ENCODE measurements at places on chromosomes 13 and 19.

- no peak for DNase-seq
Observed at GRCh38 chr13:84651705-84652104, 769.4 kb upstream of the SLITRK1 start.

GRCh38 chr19:5829567-5830310, 9.8 kb downstream of the FUT6 start:
- no peak for DNase-seq

DNA sequence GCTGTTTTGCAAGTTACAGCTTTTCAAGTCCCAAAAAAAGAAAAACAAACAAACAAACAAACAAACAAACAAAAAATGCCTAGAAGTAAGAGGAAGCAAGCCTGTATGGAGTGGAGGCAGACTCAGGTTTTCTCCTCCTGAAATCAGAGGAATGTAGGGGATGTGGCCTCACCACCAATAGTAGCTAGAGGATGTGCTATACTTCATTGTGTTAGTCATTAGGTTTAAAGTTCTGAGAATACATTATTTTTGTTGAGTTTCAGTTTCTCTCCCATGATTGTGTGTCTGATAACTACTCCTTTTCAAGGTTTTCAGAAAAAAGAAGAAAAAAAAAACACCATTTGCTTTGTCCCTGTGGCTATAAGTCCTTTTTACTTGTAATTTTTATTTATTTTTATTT, 524.5 kb downstream of the GPC6 start:
- peak; percentile 0 for DNase-seq

- DNase-seq: no peak
Observed at GRCh38 chr13:111095031-111095840, 19.9 kb upstream of the ARHGEF7 start.

- peak; percentile 50 for DNase-seq
Observed at GRCh38 chr13:52845766-52846566, 2.5 kb downstream of the PCDH8 start.

DNA sequence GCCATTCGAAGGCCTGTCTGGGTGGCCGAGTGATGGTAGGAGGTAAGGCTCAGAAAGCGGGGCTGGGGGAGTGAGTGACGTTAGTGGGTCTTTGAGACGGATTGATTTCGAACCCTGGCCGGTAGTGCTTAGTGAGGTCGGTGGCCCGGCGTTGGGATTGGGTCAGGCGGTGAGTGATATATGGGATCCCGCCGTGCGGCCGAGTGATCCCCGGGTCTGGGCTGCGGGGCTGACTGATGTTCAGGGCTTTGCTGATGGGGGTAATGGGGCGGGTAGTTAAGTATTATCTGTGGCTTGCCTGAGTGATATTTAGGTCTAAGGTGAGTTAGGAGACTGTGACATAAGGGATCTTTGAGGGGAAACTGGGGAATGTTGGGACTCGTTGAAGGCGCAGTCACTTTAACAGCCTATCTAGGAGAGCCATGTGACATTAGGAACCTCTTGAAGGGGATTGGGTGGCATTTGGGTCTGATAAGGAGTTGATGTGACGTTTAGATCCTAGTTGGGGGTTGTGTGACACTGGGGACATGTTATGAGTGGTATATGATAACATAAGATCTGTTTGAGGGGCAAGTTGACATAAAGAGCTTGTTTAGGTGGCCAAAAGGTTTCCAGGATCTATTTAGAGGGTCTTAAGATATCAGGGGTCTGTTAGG, 543 bp downstream of the PSMC4 start:
- no peak for DNase-seq

DNA sequence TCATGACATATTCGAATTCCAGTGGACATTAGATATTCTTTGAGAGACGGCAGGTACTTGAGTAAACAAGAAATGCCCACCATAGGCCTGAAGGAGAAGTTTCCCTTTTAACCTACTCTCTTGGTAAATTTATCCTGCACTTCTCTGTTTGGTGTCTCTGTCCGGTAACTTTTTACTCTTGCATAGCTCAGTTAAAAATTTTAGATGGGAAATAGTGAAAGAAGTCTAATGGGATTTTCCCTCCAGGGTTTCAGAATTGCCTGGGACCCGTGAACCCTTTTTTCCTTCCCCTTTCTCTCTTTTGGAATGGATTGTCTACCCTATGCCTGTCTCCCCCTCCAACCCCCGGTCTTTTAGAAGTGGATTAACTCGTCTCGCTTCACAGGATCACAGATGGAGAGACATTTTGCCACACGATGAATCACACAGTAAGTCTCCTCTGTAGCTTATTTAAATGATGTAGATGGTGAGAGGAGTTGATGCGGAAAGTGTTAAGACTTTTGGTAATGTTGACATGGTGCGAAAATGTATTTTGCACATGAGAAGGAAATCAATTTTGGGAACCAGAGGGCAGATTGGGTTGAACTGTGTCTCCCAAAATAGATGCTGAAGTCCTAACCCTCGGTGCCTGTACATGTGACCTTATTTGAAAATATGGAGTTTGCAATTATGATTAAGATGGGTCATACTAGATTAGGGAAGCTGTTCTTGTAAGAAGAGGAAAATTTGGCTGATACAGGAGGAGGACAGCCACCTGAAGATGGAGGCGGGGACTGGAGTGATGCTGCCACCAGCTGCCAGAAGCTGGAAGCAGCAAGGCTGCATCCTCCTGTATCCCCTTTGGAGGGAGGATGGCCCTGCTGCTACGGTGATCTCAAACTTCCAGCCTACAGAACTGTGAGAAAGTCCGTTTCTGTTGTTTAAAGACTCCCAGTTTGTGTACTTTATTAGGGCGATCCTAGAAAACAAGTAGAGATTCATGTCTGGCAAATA, 711 bp upstream of the MIPEP start:
- DNase-seq: no peak

- no peak for DNase-seq
Observed at GRCh38 chr19:1843646-1844394, 4.5 kb downstream of the REXO1 start.

DNA sequence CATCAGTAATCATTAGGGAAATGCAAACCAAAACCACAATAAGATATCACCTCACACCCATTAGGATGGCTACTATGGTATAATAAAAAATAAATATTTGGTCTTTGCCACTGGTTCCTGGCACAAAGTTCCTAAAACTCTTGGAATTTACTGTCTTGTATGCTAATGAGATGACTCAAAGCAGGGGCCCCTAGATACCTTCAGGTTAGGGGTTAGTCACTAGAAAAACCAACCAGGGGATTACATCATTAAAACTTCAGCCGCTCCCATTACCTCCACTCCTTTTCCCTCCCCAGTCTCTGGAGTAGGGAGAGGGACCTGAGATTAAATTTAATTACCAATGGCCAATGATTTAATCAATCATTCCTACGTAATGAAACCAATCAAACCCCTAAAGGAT, 49.6 kb downstream of the THSD1 start:
- DNase-seq: no peak

DNA sequence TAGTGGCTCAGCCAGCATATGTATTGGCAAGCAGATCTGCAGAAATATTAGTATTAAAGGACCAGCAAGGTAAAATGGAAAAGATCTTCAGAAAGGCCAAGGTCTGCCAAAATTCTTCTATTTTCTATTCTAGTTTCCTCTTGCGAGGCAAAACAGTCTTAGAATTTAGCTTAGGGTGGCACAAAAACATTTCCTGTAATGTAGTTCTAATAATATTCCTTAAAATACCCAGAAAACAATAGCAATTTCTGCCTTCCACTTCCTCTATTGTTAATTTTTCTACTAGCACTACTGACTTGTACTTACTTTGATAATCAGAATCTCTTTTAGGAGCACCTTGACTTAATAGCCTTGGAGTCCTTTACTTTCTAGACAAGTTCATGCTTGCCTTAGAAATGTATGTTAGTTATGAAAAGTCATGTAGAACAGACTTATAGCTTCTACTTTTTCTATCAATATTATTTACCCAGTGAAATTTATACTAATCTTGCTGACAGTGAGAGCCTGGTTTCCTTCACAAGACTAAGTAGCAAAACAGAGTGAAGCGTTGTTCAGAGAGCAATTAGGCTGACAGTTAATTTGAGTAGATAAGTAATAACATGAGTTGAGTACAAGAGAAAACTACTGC, 23.9 kb upstream of the LPAR6 start:
- DNase-seq: no peak

GRCh38 chr19:3575260-3575741, 2.6 kb downstream of the HMG20B start:
- no peak for DNase-seq

- no peak for DNase-seq
Observed at GRCh38 chr13:72662548-72662947, 64.9 kb downstream of the MZT1 start.

- no peak for DNase-seq
Observed at GRCh38 chr19:802498-803098, 5.3 kb downstream of the PTBP1 start.

DNA sequence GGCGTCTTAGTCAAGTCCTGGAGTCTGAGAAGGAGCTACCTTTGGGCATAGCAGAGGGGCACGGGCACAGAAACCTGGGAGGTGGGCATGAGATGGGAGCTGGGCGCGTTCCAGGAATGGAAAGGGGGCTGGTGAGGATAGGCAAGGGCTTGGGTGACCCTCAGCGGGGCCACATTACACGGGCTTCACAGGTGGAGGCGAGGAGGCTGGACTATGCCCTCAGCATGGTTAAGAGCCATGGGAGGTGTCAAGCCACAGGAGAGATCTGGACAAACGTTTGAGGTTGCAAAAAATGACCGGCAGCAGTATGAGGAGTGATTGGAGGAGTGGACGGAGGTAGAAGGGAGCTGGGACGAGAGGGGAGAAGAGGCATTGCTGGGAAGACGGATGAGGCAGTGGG, 21.5 kb downstream of the NECTIN2 start:
- no peak for DNase-seq

DNA sequence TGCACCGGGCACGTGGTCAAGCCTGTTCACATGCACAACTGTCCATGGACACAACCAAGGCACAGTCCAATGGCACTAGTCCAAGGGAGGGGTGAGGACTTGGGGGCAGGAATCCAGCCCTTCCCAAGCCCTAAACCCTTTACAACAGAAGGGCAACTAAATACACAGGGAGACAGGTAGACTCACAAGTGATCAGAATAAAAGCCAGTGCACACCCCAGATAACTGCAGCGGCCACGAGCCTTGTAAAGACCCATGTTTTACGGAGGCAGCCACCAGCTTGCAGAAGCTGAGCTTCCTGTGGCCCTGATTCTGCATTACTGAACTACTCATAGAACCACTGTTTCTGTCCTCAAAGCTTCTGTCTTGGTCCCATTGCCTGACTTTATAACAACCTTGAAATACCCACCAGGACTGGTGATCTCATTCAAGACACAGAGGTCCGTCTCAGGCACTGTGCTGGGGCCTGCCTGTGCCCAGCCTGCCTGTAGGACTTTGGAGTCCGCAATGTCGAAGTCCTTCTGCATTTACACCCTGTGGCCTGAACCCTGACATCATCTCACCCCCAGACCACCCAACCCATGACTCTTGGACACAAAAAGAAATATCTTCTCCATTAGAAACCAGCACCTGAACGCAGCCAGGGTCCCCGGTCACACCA, 181.2 kb downstream of the COL4A1 start:
- DNase-seq: no peak

DNA sequence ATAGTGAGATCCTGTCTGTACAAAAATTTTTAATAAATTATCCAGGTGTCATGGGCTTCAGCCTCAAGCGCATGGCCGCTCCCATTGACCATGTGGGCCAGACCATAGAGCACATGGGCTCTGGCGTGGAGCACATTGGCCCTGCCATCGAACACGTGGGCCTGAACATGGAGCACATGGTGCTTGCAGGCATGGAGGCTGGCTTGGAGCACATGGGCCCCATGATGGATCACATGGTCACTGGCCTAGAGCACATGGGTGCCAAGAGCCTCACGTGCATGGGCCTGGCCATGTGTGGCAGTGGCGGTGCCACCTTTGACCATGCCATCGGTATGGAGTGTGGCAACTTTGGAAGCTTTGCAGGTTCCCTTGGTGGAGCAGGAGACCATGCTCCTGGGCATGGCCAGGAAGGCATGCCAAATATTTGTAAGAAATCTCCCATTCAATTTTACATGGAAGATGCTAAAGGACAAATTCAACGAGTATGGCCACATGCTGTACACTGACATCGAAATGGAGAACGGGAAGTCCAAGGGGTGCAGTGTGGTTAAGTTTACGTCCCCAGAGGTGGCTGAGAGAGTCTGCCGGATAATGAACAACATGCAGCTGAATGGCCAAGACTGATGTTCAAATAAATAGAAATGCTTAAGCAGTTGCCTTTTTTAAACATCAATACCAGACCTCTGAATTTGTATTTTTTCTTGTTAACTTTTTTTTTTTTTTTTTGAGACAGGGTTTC, 21.3 kb upstream of the SLC1A5 start:
- DNase-seq: no peak

DNA sequence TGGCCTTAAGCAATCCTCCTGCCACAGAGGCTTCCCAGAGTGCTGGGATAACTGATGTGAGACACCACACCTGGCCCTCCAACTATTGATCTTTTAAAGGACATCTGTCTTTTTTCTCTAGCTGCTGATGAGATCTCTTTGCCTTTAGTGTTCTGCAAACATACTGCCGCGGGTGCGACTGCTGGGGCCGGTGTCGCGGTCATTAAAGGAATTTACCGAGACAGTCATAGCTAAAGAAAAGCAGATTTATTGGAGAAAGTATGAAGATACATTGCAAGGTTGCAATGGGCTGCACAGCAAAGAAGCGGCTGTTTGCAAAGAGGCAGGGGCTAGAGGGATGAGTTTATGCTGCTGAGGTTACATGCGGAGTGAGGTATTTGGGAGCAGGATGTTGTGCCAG, 31.2 kb upstream of the LRRC4B start:
- no peak for DNase-seq

GRCh38 chr13:114059946-114060860, 72.2 kb downstream of the RASA3 start:
- no peak for DNase-seq

GRCh38 chr13:36997716-36998427, 1.3 kb downstream of the ALG5 start:
- no peak for DNase-seq

- DNase-seq: no peak
Observed at GRCh38 chr19:22901431-22902130, 69.5 kb downstream of the ZNF723 start.

- DNase-seq: no peak
Observed at GRCh38 chr19:32166238-32166637, 179.2 kb upstream of the ZNF507 start.

GRCh38 chr13:40464337-40465014, 202.0 kb downstream of the FOXO1 start:
- no peak for DNase-seq

GRCh38 chr13:40801255-40802217, 12.1 kb downstream of the SLC25A15 start:
- no peak for DNase-seq
